ENCODE measurements at places on chromosomes 4 and X.

DNA sequence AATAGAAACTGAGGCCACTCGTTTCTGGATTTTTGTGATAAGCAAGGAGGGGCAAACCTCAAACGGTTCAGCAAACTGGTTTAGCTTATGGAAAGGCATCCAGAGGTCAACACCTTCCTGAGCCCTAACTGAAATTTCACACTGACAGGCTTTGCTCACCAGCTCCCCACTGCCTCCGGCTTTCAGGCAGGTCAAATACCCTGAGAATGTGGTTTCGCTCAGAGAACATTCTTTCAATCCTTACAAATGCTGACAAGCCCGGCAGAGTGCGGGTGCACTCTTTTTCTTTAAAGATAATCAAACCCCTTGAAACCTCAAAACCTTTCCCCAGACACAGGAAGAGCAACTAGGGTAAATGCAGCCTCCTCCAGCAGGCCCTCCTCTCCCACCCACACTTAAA, 41.5 kb downstream of the CD40LG start:
- no peak for DNase-seq

GRCh38 chr4:73843369-73843768, 6.9 kb downstream of the CXCL6 start:
- no peak for DNase-seq

- no peak for DNase-seq
These were observed 25.2 kb upstream of the G3BP2 start for GRCh38 chr4:75698162-75698962.

- DNase-seq = no peak
These were observed 36.9 kb downstream of the INTU start for GRCh38 chr4:127669691-127670090.

GRCh38 chr4:40283413-40283812, 51.7 kb upstream of the CHRNA9 start:
- no peak for DNase-seq

GRCh38 chrX:11672213-11672612, 6.5 kb upstream of the ARHGAP6 start:
- no peak for DNase-seq

GRCh38 chrX:48071064-48071985, at the start of gene ZNF630:
TSS of gene ZNF630 (minus strand) at chrX:48071640. CDS start at chrX:48066886, 4,754 bp downstream.
- DNase-seq = no peak

- no peak for DNase-seq
These were observed 117.8 kb upstream of the NOCT start for GRCh38 chr4:138897811-138898226.

- peak; percentile 53 for DNase-seq
These were observed 8.9 kb upstream of the RENBP start for GRCh38 chrX:153953342-153953830.

DNA sequence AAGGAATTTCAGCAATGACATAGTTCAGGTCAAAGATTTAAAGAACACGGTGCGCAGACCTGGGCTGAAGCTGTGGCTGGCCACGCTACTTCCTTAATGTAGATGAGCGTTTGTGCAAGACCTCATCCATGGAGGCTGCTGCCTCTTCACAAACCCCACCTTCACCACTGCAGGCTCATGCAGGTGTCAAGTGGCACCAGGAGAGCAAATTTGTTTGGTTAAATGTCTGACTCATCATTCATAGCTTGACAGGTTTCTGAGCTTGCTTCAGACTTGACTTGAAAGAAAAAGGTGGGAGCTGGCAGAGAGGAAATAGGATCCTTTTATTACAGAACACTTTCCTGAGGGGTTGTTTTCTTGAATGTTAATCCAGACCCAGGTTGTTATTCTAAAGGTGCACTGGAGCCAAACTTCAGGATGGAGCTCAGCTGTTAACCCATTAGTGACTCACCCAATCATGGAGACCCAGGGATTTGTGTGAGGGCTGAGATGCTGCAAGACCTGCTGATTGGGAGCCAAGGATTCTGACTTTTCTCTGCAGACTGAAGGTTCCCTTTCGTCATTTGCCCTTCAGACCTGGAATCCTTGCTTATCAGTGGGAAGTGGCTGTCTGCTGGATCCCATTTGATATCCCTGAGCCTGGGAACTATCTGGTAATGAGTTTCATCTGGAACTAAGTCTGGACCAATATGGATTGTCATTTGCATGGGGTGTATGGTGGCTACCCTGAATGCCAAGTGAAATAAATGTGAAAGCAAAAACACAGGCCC, 315.3 kb downstream of the PTTG2 start:
- no peak for DNase-seq

DNA sequence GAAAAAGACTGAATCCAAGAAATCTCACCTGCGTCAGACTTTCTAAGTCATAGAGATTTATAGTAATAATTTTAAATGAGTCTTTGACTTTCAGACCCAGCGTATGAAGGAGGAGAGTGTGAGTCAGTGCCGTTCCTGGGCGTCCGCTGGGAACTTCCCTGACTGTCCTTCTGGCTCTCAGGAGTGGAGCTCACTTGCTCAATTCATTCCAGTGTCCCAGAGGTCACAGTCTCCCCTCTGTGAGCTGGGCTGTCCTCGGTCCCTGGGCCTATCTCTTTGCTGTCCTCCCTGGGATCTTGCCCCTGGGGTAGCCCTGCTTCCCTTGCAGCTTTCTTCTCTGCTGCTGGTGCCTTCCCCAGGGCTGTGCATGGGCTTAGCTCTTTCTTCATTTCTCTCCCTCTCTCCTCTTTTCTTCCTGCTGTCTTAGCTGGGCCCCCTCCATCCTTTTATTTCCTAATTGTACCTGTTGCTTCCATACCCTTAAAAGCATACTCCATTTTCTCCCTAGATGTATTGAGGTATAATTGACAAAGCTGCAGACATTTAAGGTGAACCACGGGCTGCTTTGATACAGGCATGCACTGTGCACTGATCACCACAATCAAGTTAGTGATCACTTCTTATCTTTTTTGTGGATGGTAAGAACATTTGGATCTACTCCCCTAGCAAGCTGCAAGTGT, 11.6 kb downstream of the SORBS2 start:
- DNase-seq = no peak

GRCh38 chr4:10181745-10182445, 65.3 kb upstream of the WDR1 start:
- no peak for DNase-seq

DNA sequence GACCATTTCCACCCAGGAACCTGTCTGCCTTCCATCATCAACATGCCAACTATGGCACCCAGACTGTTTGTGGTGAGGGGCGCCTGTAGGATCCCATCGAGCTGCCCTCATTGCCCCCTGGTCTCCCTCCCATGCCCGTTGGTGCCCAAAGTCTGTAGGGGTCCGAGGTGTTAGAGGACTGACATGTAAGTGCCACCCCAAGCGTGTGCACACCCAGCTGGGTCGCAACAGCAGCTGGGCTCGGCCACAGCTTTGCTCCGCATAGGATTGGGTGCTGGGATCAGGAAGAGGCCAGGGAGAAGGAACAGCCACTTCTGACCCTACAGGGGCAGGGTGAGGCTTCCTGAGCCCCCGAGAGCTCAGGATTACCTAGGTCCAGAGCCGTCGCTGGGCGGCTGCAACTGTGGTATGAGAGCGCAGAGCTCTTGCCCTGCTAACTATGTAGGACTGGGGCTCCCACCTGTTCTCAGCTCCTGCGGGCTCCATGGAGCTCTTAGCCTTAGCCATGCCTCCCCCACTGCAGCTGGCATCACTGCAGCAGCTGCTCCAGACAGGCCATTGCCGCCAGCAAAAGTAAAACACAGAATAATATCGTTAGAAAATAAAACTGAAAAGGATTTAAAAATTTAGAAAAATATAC, 1160.3 kb downstream of the FSTL5 start:
- DNase-seq = no peak

DNA sequence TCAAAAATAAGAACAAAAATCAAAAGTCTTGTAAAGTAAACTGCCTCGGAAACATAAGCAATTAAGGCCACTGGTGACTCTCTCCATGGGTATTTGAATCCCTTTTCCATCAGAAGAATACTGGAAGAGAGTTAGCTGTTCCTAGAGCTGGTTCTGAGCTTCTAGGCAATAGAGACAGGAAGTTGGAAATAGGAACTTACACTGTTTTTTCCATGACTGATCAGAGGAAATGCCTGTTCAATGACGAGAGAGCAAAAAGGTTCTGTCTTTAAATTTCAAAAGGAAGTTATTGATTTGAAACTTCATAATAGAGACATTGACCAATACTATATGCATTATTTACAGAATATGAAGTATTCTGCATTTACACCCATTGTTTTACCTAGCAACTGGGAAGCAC, 503.5 kb upstream of the ARX start:
- no peak for DNase-seq

DNA sequence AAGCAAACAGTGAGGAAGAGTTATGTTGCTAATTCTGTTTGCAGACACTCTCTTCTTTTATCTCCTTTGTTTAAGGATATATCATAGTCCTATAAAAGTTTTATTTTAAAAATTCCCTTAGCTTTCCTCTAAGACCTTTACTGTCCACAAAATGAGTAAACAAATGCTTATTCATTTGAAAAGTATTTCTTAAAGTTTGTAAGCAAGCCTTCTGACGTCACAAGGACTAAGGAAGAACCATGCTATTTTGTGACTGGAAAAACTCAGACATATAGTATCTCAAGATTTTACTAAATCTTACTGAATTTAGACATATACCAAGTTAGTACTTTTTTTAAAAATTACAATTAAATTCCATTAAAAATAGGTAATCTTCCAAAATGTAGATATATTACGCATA, 5.2 kb upstream of the RBMXL3 start:
- DNase-seq = no peak

GRCh38 chrX:53085661-53086229, 3.6 kb downstream of the TSPYL2 start:
- DNase-seq = no peak

DNA sequence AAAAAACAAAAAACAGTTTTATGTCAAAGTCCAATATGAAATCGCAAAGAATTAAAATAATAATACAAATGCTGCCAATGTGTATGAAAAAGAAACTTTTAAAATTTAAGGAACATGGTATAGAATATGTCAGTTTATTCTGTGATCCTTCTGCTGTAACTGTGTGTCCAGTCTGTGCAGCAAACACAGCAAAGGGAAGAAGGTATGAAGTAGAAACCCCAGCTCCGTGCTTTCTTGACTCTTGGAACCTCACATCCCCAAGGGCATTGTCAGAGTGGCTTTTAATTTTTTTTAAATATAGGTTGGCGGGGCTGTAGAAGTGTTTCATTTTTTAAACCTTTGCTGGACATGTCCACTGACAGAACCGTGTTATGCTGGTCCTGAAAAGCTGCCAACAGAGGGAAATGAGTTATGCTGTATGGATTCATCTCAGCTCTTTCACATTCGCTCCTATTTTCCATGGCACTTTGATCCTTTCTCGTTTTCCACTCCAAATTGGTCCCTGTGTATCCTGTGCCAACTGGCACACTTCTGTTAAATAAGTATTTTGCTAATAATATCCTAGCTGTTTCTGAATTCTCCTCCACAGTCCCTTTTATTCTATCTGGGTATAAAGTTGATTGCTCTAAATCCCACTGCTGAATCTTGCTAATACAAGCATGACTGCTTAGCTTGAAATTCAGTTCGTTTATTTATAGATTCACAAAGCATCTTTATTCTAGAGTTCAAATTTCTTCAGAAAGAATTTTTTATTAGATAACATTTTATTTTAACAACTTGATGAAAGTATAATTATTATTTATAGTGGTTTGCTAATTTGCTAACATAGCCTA, 127.0 kb upstream of the DDIT4L start:
- DNase-seq = no peak

DNA sequence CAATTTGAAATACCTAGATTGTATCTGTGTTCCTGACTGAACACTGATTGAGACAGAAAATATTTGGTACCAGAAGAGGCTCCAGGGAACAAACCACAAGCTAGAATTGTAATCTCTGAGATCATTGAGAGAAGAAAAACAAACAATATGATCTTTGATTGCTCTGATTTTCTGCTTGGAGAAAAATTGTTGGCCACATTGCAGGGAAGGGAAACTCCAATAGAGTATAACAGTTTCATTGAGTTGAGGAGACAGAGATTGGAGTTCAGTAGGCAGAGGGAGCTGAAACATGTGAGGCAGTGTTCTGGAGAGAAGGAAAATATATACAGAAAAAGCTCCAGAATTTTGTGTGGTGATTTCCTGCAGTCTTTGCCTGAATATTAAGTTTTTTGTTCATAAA, 158.2 kb downstream of the C4orf33 start:
- no peak for DNase-seq

DNA sequence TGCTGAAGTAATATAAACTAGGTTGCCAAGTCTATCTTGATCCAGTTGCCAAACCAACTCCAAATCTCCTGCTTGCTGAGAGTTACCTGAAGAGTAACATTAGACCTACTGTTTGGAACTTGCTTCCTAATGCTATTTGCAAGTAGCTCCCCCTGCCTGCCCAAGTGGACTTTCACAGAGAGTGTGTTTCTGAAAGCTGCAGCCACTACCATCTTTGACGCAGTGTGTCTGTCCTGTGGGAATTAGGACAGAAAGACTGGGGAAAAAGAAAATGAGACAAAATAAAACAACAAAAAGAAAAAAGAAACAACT, 195.0 kb upstream of the HS3ST1 start:
- no peak for DNase-seq

DNA sequence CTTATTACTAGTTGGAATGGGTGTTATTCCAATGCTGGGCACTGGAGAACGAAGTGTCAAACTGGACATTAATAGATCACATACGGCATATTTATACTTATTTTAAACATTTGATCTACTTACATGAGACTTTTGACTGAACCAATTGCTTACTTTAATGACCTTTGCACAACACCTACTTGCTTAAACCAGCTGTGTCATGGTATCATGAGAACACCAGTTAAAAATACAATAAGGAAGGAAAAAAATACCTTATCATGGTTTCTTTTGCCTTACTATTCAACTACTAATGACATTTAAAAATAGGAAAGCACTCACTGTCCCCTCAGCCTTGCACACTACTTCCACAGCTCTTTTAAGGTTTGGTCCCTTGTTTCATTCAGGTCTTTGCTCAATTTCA, 146.9 kb downstream of the FAM13A start:
- DNase-seq = no peak

Measured in HAP-1 (cell line).